ENCODE measurements at places on chromosomes 11 and 22.
A peak's percentile ranks its signal among the peaks of the same experiment; 100 is the strongest.

DNA sequence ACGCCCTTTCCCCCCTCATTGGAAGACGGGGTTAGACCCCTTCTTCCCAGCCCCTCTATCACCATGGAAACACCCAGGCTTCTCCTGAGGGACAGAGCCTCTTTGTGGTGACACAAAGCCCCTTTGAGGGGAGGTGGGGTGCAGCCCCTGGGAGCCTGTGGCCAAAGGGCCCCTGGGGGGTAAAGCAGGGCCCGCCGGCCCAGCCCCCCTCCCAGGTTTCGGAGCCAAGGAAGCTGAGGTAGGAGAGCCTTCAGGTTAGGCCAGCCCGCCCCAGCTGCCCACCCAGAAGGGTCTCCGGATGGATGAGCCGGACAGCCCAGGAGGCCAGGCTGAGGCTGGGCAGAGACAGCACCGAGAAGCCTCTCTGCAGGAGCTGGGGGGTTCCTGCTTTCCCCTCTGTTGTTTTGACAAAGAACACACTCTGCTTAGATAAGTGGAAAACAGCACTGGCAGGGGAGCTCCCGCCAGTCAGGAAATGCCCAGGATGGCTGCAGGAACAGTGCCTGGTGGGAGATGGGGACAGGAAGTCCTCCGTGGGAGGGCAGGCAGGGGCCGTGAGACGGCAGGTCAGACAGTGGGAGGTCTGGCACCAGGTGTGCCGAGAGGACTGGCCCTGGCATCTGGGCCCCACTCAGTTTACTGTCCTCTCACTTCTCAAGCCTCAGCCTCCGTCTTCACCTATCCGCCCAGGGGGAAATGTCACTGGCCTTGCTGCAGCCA lies 18.2 kb downstream of the ARVCF start:
- DNase-seq = no peak

DNA sequence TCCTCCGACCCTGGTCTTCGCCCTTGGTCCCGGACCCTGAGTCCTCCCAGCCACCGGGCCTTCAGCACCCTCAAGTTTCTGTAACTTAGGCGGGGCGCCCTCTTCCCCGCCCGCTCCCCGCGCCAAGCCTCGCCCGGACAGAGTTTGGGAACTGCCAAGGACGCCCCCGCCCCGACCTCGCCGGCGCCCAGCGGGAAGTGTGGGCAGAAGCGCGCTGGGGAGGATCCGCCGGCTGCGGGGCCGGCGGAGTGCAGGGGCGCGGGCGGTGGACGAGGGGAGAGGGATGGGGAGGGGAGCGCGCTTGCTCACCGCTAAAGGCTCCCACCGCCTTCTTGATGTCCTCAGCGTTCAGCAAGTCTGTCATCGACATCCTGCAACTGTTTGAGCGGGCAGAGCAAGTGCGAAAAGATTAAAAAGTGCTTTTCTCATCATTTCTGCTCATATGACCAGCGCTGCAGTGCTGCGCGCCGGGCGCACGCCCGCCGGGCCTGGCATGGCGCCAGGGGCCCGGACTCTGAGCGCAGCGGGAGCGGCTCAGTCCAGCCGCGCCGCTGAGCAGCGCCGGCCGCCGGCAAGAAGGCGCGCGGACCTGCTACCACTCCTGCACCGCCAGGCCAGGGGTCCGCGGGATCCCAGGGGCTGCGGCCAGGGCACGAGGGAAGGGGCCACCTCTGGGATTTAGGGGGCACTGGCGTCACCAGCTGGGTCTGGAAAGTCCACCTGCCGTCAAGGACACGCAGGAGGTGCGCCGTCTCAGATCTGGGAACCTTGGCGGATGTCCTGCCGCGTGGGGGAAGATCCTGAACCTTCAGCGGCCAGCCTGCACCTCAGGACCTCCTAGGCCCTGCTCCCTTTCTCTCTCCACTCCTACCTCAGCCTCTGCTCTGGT lies at the start of gene PVALB:
PVALB (minus strand) TSS at position 400 of the 889 bp plus-strand sequence; CDS start at position 370, 30 bp downstream.
- no peak for DNase-seq

DNA sequence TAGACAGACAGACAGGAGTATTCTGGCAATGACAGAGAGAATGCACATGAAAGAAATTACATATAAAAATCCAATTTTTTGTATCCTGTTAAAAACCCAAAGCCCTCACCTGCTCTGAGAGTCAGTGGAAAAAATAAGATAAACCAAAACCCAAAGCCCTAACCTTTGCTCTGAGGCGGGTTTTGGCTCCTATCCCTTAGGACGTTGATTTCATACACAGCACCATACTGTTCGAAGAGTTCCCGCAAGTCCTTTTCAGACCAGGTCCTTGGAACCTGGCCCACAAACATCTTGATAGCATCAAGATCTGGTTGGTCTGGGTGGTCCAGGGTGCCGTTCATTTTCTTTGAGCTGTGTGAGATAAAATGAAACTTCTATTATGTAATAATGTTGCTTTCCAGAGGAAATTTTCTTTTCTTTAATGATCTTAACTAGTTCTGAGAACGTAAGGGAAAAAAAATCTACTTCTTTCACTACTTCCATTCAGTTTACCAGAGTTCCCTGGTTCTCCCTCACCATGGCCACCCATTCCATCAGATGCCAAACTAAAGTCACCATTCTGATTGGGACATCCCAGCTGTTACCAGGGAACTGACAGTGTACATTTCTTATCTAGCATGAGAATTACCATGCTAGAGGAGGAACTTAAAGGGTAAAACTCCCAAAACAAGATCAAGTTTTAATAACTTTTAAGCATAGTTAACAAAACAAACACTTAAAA lies 39.9 kb upstream of the RAPSN start:
- no peak for DNase-seq

GRCh38 chr22:23511627-23512347 lies 68.3 kb downstream of the IGLL1 start:
- no peak for DNase-seq

GRCh38 chr11:363948-364761 lies 5.1 kb upstream of the B4GALNT4 start:
- peak; percentile 65 for DNase-seq

GRCh38 chr22:44046485-44047141 lies 22.5 kb downstream of the PARVB start:
- DNase-seq = no peak

DNA sequence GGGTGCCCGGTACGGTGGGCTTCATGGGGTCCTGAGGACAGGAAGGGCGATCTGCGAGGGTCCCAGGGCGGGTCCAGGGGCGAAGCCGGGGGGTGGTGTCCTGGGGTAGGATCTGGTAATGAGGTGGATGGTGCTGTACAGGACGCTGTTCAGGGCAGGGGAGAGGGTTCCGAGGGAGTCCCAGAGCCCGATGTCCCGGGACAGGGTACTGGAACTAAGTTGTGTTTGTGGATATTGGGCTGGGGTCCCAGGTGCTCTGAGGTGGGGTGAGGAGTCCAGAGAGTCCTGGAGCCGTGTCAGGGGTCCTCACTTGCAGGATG lies 426 bp downstream of the LZTR1 start:
- DNase-seq = no peak

DNA sequence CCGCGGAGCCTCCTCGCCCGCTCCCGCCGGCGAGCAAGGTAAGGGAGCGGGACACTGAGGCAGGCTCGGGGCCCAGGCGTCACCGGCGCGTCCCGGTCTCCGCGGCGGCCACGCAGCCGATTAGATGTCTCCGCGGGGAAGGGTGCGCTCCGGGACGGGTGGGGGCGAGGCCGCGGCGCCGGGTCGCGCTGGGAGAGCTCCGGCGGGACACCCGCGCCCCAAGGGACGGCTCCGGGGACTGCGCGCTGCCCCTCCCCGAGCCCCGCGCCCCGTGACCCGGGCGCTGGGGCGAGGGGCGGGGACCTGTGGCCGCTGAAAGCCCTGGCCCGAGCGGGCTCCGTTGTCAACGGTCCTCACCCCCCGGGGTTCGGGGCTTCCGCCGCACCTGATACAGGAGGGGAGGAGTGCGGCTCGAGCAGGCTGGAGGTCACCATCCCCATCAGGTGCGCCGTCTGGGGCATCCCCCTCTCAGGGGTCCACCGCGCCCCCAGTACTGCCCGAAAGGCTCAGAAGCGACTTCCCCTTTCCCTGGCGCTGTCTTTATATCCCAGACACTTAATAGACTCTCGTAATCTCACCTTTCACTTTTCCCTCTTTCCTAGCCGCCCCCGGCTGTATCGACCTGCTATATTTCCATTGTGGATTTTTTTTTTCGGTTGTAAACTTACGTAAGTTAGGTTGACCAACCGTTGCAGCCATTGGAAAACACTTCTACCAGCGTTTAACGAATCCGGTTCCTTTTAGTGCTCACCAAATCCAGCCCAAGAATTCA lies 573 bp downstream of the PPFIA1 start:
- peak; percentile 79 for DNase-seq

- DNase-seq = no peak
Measured at GRCh38 chr11:126061707-126062678, 673 bp downstream of the CDON start.

GRCh38 chr22:40612291-40612751 lies 24.2 kb downstream of the MRTFA start:
- DNase-seq = no peak

GRCh38 chr11:72724021-72724551 lies 28.1 kb downstream of the ARAP1 start:
- no peak for DNase-seq

DNA sequence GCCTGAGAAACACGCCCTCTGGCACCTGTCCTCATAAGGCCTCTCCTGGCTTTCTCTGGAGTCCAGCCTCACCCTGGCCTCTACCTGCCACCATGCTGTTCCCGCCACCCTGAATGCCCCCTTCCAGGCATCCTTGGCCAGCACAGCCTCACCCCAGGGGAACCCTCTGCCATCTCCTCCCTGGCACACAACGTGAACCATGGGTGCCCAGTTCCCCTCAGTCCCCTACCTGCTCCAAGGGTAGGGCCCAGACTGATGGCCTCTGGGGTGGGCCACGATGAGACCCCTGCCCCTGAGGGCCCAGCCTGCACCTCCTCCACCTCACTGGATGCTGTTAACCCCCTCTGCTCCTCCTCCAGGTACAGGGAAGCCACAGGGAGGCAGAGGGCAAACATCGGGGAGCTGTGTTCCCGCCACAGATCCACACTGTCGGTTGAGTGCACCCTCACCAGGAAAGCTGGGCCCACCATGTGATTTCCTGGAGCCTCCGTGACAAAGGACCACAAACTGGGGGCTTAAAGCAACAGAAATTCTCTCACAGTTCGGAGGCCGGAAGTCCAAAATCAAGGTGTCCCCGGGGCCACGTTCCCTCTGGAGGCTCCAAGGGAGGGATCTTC lies 169.6 kb downstream of the BRD1 start:
- no peak for DNase-seq

- DNase-seq = no peak
Measured at GRCh38 chr11:83717537-83717936, 431.4 kb upstream of the CCDC90B start.

DNA sequence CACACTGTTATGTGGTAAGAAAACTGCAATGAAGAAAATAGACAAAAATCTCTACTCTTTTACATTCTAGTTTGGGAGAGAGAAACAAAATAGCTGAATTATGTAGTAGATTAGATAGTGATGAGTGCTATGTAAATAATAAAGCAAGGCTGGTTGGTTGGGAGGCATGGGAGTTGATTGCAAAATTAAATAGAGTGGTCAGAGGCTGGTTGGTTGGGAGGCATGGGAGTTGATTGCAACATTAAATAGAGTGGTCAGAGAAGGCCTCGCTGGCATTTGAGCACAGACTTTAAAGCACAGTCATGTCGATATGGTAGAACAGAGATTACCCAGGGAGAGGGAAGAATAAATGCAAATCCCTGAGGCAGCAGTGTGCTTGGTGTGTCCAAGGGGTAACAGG lies 22.4 kb downstream of the SIK2 start:
- DNase-seq = no peak

DNA sequence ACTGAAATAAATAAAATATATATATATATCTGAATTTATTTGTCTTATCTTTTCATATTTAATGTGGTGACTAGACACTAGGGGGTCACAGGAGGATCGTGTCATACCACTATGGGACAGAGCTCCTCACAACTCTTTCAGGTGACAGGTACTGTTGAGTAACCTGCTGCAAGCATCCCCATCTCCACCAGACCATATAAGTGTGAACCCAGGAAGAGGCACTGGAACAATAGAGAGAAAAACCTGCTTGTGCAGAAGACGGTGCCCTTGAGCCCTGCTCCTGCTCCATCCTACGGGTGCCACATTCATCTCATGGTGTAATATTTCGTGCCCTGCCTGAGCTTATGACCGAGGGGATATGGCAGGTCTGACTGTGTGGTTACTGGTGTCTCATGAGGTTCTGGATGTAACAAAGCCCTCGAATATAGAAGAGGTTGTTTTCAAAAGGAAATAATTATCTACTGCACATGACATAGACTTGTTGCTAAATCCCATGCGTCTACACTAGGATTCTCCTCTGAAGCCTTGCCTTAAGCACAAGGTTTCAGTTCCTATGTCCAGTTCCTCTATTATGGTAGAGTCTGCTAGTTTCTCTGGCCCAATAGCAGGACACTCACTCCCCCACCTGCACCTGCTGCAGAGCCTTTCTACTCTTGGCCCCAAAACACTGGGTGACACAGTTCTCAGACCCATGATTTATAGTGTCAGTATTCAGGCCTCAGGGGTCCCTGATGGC lies 70.4 kb downstream of the GGTLC2 start:
- peak; percentile 65 for DNase-seq

DNA sequence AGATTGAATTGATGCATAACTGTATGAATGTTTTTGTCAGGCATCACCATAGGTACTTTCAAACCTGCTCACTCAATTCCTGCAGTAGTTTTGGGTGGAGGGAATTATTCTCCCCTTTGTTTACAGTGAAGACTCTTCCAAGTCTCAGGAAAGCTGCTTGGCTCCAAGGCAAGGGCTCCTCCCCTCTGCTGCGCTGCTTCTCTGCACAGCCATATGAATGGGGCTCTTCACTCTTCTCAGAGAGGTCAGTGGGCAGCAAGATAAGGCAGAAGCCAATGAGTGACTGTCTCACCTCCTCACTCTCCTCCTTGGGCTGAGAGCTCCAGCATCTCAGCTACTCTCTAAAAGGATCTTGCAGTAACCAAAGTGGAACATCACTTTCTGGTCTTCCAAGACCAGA lies 165.7 kb upstream of the TTC12 start:
- no peak for DNase-seq

- no peak for DNase-seq
Measured at GRCh38 chr11:73216465-73216864, 1.6 kb upstream of the P2RY2 start.
